HEK293T (cell line): ENCODE measurements at places on chromosomes 3 and 15.

GRCh38 chr15:60044636-60045270, 40.6 kb downstream of the FOXB1 start:
- DNase-seq: peak; percentile 14

DNA sequence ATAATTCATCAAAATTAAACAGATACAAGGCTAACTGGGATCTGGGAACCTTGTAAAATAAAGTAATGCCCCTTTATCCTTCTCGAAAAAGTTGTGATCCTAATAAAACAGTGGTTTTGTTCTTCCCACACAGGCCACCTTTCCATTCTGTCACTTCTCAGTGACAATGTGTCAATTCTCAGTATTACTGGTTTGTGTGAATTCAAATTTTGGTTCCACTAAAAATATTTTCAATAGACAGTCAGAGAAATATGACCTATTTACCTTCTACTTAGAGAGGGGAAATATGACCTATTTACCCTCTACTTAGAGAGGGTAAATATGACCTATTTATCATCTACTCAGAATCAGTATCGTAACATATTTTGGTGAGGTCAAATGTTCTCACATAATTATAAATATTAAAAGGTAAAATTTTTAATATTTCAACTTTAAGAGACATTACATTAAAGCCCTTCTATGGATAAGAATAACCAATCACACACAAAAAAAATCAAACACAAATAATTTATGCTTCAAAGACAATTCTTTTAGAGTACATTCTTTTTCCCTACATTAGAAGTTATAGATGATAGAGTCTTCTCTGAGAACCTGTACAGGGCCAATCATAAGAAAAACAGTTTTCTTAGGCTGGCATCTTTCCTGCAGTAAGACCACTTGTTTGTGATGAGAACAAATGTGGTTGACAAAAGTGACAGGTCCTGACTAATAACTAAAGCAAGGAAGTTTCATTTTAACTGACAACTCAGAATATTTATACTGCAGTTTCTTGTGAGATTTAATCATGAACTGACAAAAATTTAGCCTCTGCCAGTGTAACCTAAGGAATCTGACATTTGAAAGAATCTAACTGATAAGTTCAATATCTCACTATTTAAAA, 323.3 kb downstream of the DIPK2A start:
- DNase-seq: no peak

DNA sequence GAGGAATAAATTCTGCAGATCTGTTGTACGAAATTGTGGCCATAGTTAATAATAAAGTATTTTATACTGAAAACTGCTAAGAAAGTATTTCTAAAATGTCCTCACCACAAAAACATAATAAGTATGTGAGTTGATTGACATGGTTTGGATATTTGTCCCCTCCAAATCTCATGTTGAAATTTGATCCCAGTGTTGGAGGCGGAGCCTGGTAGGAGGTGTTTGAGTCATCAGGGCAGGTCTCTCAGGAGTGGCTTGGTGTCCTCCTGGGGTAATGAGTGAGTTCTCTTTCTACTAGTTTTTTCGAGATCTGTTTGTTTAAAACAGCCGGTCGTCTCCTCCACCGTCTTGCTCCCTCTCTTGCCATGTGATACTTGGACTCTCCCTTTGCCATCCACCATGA, 424.1 kb upstream of the KCNMB2 start:
- DNase-seq: no peak

DNA sequence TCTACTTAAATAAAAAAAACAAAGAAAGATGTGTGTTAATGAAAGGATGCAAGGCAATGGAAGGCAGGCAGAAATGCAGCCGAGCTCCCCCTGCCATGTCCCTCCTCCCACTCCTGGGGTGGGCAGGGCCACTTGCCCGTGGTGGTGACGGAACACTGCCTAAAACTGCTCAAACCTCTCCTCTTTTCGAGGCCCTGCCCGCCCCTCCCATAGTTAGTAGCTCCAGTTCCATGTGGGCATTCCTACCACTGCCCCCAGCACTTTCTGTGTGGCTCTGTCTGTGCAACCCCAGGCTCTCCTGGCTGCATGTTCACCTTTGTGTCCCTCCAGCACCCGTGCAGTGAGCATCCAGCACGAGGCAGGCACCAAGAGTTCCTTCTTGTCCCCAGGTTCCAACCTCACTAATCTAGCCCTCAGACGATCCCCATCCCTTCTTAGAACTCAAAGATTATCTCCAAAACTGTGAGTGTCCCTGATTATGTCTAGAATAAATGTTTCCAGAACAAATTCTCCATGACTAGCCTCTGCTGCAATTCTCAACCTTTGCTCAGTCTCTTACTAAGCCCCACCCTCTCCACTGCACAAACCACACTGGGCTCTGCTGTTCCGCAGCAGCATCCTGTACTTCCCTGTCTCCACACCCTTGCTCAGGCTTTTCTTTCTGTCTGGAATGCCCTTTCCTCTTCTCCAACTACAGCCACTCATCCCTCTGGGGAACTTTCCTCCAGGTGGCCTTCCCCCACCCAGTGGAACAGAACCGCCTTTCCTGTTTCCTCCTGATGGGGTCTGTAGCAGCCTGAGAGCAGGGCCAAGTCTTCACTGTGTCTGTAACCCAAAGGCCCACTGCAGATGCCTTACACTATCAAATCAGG, 32.6 kb upstream of the SPTBN5 start:
- DNase-seq: no peak

- no peak for DNase-seq
These were observed 19.0 kb downstream of the FBLN2 start for GRCh38 chr3:13567684-13568514.

DNA sequence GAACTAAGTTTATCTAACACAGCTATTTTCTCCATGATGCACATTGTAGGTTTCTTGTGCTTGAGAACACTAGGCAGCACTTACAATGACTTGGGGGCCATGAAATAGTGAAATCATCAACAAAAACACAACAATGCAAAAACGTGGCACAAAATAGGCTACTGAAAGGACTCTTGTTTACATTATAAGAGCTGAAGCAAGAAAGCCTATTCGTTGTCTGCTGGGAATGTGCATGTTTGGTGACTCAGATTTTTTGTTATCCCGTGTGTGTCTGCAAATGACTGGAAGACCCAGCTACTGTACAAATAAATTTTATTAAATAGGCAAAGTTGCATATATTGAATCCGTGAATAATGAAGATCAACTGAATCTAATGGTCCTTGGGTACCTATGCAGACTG, 85.0 kb downstream of the TCF12 start:
- DNase-seq: no peak

GRCh38 chr3:25723802-25724201, 59.1 kb upstream of the TOP2B start:
- no peak for DNase-seq

GRCh38 chr3:129610276-129610675, 3.8 kb upstream of the PLXND1 start:
- no peak for DNase-seq

DNA sequence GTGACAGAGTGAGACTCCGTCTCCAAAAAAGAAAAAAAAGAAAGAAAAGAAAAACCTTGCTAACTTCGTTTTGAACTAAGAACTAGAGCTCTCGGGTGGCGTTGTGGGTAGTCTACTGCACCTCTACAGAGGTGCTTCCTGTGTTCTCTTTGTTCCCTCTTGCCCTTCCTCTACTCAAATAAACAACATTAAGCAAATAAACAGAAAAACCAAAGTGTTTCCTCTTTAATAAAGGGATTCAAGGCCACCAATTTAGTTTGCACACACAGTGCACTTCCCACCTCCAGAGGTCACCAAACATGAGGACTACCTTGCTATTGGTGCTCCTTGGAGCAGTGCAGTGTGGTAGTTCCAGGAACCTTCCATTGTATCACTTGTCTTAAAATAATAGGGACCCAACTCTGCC, 354.2 kb upstream of the TBL1XR1 start:
- no peak for DNase-seq

DNA sequence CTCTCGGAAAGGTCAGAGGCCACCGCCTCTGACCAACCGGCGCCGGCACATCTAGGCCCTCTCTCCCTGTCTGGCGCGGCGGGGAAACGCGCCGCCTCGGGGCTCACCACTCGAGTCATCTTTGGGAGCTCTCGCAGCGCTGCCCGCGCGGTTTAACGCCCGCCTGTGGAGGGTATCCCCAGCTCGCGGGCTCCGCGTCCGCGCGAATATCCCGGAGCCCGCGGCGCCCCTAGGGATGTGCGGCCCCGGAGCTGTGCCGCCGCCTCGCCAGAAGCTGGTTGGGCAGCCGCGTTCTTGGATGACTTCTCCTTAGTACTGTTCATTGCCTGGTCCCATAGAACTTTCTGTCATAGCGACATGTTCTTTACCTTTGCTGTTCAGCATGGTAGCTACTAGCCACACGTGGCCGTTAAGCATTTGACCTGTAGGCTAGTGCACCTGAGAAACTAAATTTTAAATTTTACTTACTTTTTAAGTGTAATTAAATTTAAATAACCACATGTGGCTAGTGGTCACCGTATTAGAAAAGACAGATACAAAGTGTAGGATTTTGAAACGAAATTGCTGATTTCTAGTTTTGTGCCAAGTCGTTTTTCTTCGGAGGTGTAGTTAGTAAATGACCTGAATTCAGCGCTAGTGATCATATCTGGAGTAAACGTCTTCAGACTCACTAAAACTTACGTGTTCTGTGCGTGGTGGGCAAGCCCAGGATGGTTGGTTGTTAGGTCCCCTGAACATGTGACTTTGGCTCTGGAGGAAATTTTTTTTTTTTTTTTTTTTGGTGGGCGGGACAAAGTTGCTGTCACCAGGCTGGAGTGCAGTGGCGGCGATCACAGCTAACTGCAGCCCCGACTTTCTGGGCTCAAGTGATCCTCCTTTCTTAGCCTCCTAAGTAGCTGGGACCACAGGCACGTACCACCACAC, 835 bp downstream of the ARIH2 start:
- peak; percentile 69 for DNase-seq

DNA sequence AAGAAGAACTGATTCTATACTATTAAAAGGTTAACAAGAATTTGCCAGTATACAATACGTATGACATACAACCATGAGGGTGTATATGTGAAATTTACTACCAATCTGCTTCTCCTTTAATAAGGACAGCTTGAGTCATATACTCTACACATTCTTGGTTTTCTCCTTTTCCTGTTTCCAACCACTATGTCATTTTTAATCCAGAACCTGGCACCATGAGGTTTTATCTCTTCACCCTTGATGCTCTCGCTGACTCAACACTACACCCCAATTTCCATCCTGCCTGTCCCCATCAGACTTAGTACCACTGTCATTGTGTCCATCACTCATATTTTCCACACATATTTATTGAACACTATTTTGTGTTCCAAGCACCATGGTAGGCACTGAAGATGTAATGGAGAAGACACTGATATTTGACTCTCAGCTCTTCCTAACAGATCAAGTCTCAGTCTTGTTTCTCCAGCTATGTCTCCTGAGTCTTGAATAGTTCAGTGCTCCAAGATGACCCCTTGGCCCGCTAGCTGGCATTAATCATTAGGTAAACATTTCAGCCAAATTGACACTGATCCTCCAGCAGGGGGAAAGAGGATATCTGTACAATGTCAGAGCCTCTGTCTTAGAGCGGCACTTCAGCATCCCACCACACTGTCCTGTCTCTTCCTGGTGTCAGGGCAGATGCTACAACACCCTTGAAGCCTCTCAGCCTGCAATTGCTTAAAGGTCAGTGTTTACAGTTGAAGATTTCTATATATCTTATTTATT, 11.2 kb upstream of the COL8A1 start:
- DNase-seq: no peak

DNA sequence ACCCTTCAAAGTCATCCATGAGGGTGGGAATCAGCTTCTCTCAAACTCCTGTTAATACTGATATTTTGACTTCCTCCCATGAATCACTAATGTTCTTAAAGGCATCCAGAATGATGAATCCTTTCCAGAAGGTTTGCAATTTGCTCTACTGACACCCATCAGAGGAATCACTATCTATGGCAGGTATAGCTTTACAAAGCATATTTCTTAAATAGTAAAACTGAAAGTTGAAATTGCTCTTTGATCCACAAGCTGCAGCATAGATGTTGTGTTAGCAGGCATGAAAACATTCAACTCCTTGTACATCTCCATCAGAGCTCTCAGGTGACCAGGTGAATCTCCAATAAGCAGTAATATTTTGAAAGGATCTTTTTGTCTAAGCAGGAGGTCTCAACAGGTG, 66.3 kb downstream of the B3GNT5 start:
- no peak for DNase-seq

GRCh38 chr15:72163719-72164118, 33.9 kb downstream of the GRAMD2A start:
- DNase-seq: no peak

- DNase-seq: no peak
These were observed 34.0 kb upstream of the TNFAIP8L3 start for GRCh38 chr15:51128701-51129100.

GRCh38 chr3:53718462-53718861, 127.8 kb downstream of the CHDH start:
- DNase-seq: no peak

DNA sequence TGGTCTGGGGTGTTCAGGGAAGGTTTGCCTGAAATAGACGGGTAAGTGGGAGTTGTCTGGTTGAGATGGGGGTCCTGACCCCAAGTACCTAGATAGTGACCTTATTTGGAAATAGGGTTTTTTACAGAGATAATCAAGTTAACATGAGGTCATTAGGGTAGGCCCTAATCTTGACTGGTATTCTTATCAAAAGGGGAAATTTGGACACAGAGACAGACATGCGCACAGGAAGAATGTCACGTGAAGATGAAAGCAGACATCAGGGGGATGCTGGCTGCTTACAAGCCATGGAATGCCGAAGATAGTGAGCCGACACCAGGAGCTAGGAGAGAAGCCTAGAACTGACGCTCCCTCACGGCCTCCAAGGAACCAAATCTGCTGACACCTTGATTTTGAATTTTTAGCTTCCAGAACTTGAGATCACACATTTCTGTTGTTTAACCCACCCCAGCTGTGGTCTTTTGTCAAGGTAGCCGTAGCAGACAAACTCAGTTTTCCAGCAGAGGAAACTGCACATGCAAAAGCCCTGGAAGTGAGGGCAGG, 17.1 kb downstream of the BHLHE40 start:
- no peak for DNase-seq

DNA sequence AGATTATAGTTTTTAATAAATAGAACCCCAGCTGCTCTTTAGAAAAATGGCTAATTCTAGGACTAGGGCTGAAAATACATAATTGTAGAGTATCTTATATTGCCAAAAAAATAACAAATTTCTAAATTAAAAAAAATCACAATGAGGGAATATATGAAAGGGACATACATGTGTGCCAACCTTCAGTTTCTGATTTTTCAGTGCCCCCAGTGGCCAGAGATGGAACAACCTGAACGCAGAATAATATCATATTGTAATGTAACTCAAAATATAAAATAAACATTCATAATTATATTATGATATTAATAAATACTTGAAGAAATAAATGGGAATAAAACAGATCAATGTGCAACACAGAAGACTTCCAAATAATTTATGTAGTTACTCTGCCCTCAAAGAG, 460.5 kb downstream of the ZNF385D start:
- no peak for DNase-seq

DNA sequence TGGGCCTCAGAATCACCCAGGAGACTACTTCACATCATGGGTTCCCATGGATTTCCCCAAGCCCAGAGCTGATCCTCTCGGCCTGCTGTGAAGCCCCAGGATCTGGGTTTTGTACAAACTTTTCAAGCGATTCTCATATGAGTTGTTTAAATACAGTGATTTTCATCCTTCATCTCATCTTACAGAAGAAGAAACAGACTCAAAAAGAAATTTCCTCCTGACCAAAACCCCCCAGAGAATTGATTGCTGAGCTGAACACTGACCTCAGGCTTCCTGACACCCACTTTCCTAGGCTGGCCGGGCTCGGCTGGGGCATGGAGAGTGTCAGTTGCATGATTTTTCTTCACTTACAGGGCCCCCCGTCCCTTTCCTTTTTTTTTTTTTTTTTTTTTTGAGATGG, 60.3 kb downstream of the BDH1 start:
- no peak for DNase-seq

- no peak for DNase-seq
These were observed 70.4 kb downstream of the HES1 start for GRCh38 chr3:194206320-194206719.
